ENCODE measurements at places on chromosomes 7 and 10. TPM values are rescaled to one million over a fixed set of nuclear protein-coding genes. Genes with fewer than 3 reads are reported as not detected.

DNA sequence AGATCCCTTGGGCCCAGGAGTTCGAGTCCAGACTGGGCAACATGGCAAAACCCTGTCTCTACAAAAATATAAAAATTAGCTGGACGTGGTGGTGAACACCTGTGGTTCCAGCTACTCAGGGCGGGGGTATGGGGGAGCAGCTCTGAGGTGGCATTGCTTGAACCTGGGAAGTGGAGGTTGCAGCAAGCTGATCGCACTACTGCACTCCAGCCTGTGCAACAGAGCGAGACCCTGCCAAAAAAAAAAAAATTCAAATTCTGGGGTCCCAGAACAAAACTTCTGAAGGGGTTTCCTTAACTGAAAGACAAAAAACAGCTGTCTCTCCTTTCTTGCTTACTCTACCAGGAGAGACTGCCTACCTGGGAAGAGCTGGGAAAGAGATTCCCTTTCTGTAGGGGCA is 27.0 kb downstream of the DNMBP start:
- DNase-seq: no peak

DNA sequence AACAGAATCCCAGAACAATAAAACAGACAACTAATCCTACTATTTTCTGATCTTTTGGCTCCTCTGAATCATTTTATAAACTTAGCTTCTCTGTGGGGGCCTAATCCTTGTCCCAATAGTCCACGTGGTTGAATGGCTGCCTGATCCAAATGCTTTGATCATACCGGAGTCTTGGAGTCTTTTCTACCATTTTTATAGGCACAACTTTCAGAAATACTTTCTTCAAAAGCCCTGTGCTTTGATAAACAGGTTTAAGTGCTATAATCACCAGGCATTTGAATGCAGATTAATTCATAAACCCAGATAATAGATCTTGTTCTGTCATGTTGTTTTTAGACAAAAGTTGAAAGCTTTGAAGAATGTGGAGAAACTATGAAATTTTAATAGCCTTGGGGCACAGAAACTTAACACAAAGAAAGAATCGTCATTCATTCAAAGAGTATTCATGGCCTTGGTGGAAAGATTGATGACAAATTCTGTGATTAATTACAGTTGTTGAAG is 163.7 kb downstream of the AHR start:
- no peak for DNase-seq

The EMX2 gene
- not detected for total RNA-seq

The GJD4 gene
- total RNA-seq: not detected

- no peak for DNase-seq
These were observed 74.7 kb upstream of the MKLN1 start for GRCh38 chr7:131252976-131253375.

- DNase-seq: no peak
These were observed 292.4 kb upstream of the NPSR1 start for GRCh38 chr7:34365611-34366010.

The ASB10 gene
- total RNA-seq: not detected

Data from MCF 10A (cell line).